ENCODE measurements at places on chromosomes 3 and 15. TPM values are rescaled to one million over a fixed set of nuclear protein-coding genes. Genes with fewer than 3 reads are reported as not detected.

DNA sequence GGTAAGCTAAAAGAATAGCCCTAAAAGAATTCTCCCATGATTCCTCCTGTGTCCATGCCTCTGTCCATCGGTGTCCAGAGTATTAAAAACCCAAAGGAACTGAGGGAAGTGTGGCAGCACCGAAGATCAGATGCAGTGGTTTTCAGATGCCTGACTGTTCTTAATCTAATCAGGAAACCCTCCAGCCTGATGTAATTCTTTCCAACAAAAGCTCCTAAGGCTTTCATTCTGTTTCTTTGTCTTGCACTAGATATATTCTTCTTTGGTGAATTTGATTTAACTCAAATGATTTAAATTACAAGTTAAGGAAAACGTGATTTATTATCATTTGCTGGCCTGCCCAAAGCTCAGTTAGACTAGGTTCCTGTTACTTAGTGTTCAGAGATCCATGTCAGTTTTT is 71.2 kb downstream of the ARHGAP31 start:
- no peak for DNase-seq

Gene FAM81A
- total RNA-seq: under 0.01 TPM

Gene MKRN3
- 0.86 TPM for total RNA-seq

Gene OR5K2
- not detected for total RNA-seq

Measured in fibroblast of villous mesenchyme (primary cell).